ENCODE measurements at places on chromosomes 1 and 21. TPM values are rescaled to one million over a fixed set of nuclear protein-coding genes. Genes with fewer than 3 reads are reported as not detected.

DNA sequence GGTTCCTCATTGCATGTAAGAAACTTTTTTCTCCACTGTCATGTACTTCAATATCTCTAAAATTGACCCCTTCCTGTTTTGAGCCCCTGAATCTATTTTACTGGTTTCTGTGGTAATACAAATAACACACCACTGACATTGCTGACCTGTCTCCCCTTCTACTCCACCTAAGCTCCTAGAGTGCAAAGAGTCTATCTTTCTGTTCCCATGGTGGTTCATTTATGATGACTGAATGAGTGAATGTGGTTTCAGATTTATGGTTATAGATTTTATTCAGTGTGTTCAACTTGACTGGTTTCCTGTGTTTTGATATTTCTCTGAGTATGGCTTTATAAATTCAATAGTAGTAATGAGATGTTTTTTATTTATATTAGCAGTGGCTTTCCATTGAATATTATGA lies 127.7 kb downstream of the MAGI3 start:
- DNase-seq: no peak

- DNase-seq: peak; percentile 32
Observed at GRCh38 chr1:223887747-223888418, 42.1 kb upstream of the TP53BP2 start.

- no peak for DNase-seq
Observed at GRCh38 chr1:215457213-215457612, 109.9 kb upstream of the KCTD3 start.

DNA sequence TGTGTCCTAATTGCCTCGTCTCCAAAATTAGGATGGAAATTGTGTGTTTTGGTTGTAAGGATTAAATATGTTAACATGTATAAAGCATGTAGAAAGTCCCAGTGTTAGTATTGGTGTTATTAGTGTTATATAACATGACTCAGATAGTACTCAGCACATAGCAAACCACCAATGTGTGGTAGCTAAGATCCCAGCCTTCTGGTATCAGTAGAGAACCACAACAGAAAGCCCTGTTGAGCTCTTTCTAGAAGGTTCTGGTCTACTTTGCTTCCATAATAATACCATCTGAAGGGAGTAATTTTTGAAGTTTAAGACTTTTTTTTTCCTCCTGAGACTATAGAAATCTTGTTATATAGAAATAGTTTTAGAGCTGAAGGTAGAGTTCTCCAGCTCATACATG lies 259.3 kb upstream of the SGIP1 start:
- no peak for DNase-seq

- DNase-seq: no peak
Observed at GRCh38 chr1:115277276-115277675, 60.8 kb downstream of the NGF start.

DNA sequence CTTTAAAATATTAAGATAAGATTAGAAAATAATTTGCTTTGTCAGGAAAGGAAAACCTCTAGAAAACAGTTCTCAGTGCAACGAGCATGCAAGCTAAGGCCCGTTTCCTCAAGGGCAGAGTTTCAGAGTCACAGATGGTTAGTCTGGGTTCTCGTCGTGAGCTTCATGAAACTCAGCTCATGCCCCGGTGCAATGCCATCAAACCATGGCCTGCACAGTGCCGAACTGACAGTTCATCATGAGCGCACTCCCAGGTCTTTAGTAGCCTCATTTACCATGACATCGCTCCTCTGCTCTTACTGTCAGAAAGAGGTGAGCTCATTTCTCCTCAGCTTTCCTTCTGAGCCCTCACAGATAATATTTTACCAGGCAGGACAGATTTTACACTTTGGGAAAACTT lies 319.2 kb downstream of the NTNG1 start:
- no peak for DNase-seq

- no peak for DNase-seq
Observed at GRCh38 chr1:53725238-53725689, 13.7 kb downstream of the GLIS1 start.

Gene NBPF6
- not detected for polyA plus RNA-seq

GRCh38 chr1:232213928-232214327 lies 416.0 kb downstream of the SIPA1L2 start:
- no peak for DNase-seq

GRCh38 chr1:181021811-181022434 lies 747 bp downstream of the STX6 start:
- DNase-seq: peak; percentile 72

DNA sequence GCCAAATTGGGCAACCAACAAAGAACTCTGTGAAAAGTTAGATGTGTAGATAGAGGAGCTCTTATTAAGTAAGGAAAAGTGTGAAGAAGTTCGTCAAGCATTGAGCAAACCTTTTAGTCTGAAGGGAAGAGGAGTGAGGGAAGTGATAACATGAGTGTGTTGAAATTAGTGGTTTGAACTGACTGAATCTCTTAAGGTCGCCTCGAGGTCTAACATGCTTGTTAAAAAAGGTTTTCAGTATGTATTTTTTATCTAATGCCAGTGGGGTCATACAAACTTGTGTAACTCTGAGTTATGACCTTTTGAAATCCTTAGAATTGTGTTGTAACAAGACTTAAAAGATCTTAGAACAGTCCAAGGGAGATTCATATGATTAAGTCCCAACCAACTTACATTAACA lies 34.1 kb downstream of the SOAT1 start:
- DNase-seq: no peak

DNA sequence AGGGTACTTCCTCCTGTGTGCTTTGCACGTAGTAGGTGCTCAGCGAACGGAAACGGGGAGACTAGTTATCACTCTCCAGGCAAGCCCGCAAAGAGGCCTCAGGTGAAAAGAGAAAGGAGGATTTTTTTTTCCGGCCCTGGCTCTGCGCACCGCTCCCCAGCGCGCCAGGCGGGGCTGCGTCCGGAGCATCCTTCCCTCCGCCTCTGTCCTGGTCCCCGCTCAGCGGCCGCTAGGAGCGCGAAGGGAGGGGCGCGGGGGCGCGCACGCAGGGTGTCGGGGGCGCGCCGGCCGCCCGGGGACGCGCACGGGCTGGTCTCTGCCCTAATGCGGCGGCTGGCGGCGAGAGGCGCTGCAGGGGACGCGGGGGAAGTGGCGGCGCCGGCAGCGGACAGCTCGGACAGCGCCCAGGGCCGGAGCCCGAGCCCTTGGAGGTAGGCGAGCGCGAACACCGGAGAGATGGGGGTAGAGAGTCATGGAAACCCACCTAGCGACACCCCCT lies 42.3 kb upstream of the NFASC start:
- DNase-seq: peak; percentile 78

GRCh38 chr1:150967936-150968335 lies 6.7 kb downstream of the CERS2 start:
- DNase-seq: no peak

Gene C2CD2
- polyA plus RNA-seq: 3.8 TPM

DNA sequence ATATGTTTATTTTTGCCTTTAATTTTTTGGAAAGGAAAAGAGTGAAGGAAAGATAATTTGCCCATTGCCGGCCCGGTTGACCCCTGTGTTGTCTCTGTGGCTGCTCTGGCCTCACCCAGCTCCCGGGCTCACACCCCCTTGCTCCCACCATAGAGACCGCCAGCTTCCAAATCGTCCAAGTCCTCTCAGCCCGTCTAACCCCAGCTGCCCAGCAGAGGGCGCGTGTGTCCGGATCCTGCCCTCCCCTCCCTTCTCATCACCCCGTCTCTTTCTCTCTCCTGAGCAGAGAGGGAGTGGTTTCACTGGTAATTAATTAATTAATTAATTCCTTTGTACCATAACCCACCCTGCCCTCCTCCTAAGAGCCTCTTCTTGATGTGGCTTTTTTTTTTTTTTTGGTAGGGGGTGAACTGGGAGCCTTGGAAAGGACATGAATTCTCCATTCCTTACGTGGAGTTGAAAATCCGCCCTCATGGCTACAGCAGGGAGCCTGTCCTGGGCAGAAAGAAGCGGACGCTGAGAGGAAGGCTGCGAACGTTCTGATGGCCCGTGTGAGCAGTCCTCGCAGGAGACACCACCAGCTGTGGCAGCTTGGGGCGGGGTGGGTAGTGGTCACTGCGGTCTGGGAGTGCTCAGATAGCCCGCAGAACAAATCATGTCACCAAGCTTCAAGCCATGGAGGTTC lies 45.9 kb downstream of the KIAA0040 start:
- peak; percentile 61 for DNase-seq

GRCh38 chr1:89065079-89065868 lies at the start of gene GBP1:
GBP1 (minus strand) TSS chr1:89065208; CDS start chr1:89063234, 1,974 bp downstream.
- DNase-seq: no peak

DNA sequence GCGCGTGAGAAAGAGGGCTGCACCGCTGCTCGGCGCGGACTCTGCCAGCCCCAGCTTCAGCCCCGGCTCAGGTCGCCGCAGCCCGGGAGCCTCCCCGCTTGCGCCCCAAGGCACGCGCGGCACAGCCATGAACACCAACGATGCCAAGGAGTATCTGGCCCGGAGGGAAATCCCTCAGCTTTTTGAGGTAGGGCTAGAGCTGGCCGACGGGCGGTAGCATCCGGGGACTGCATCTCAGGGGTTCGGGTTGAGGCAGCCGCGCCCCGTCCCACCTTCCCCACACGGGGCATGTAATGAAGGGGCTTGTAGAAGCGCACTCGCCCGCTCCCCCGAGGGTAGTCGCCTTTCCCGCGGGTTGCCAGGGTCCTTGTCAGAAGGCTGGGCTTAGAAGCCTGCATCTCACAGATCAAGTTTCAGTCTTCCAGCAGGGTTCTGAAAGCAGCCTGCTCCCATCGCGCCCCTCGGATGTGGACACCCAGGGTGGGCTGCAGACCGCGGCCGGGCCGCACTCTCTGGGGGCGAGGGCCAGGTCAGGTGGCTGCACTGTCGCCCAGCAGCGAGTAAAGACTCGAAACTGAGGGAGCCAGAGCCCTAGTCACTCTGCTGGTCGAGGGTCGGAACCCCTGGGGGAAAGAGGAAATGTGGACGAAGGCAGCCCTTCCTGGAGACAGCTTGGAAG lies 507 bp downstream of the AK5 start:
- no peak for DNase-seq

Gene APP
- polyA plus RNA-seq: 103 TPM

GRCh38 chr1:234588386-234588785 lies 21.6 kb downstream of the IRF2BP2 start:
- DNase-seq: no peak

DNA sequence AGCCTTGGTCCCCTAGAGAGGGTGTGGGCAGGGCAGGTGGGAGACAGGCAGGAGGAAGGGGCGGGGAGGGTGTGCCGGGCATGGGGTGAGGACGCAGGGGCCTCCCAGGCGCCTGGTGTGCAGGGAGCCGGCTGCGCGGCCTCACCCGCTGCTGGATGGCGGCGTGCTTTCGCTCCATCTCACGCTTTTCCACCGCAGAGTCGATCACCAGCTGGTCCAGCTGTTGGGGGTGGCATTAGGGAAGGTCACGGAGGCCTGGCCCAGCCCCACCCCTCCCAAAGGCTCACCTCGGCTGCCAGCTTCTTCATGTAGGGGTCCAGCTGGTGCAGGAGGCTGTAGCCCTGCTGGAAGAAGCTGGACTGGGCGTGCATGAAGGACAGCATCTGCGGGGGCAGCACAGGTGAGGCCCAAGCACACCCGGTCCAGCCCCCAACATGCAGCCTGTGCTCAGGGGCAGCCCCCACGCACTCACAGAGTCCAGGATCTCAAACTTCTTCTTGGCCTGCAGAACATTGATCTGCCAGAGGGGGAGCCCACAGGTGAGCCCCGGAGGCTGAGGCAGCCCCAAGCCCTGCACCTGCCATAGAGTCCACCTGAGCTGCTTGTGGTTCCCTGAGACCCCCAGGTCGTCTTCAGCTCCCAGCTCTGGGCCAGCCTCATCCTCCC lies 7.9 kb downstream of the ACAP3 start:
- no peak for DNase-seq

DNA sequence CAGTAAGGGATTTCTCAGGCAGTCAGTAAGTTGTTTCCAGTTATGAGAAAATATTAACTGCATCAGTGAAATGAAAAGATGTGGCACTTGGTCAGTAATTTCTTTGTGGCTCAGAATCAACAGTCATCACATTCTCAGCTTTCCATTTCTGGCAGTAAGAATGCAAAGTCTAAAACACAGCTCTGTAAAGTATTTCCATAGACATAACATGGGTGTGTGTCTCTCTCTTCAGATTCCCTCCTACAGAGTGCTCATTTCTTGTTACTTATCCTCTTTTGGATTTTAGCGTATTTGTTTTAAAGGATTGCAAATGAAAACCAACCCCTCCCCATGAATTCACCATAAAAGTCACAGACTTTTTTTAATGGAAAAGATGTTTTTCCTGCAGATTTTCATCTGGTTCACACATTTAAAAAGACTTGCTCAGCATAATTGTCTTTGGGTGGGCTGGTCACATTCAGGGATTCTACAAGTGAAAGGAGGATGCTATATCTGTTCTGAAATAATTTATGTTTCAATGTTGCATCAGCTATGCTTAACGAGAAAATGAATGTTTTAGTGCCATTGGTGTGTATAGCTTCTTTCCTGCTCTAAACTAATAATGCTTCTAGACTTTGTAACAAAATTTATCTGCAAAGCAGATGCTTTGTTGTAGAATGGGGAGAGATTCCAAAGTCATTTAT lies 34.6 kb upstream of the CD55 start:
- DNase-seq: no peak

DNA sequence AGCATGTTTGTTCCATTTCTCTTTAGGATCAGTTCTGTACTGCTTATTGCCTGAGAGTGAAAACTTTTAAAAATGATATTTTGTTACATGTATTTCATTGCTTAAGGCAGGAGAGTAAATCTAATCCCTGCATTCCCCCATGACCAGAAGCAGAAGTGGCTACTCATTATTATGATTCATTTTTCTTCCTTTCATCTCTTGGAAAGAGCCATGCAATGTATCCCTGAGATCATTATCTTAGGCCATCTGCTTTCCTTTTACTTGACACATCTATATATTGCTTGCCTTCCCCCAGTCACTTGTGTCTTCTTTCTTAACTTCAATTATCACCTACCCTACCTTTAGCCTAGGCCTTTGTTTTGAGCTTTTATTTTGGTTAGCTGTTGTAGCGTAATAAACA lies 430.4 kb upstream of the CHRM3 start:
- no peak for DNase-seq

DNA sequence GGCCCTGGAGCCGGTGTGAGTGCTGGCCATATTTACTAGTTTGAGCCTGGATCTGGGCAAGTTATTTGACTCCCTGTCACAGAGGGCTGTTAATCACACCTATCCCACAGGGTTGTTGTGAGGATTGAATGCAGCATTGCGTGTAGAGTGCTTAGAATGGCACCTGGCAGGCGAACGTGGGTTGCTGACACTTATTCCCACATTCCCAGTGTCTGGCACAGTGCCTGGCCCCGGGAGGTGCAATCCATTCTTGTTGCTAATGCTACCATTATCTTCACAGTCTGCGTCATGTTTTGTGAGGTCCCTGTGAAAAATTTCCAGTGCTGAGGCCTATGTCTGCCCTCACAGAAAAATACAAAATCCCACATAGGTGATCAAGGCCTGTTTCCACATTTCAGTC lies 66.1 kb downstream of the CD2 start:
- DNase-seq: peak; percentile 80

Measured in heart left ventricle (tissue), 16 donors.